Activated CD4-positive, alpha-beta T cell treated with anti-CD3 and anti-CD28 coated beads, Interleukin-2, amount 10 ng/mL, durations not matched to agents 7 days and 5 days (primary cell): ENCODE measurements at places on chromosomes 16 and 17.

- no peak for DNase-seq
Measured at GRCh38 chr16:88782454-88783390, 2.3 kb downstream of the PIEZO1 start.

DNA sequence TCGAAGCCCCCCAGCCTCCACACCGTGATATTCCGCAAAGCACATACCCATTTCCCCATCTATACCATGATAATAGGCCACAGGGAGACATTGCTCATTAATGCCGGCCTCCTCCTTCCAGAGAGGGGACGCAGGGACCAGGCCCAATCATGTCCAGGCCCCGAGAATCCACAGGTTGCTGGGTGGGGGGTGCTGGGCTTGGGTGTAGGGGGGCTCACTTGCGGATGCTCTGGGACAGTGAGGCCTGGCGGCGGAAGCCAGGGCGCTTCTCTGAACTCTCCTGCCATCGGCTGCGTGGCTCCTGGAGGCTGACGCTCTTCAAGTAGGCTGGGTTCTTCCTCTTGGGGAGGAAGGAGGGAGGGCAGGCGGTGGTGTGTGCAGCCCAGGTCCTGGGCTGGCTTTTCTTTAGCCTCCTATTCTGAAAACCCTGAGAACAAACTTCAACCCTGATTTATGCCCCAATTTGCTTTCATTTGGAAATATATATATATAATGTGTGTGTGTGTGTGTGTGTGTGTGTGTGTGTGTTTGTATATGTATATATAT is 12.2 kb downstream of the AANAT start:
- DNase-seq, result no peak

GRCh38 chr16:67177743-67178699 is 5.7 kb downstream of the MATCAP1 start:
- peak; percentile 67 for DNase-seq

DNA sequence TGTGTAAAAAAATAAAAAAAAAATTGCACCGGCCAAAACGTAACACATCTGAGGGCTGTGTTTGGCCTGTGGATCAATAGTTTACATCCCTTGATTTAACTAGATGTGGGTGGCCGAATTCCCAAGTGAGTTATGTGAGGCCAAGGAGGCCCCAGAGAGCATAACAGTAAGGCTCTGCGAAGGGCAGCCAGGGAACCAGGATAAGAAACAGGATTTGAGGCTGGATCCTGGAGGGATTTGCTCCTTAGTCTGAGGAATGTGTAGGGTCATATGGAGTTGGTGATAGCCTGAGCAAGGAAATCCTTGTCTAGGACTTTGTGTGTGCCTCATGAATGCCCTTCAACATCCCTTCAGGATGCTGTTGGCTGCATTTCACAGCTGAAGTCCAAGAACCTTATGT is 2.0 kb downstream of the PHKG2 start:
- no peak for DNase-seq

GRCh38 chr17:50949128-50949988 is 83.2 kb upstream of the TOB1 start:
- DNase-seq, result no peak
